ENCODE measurements at places on chromosomes 2 and 18.

DNA sequence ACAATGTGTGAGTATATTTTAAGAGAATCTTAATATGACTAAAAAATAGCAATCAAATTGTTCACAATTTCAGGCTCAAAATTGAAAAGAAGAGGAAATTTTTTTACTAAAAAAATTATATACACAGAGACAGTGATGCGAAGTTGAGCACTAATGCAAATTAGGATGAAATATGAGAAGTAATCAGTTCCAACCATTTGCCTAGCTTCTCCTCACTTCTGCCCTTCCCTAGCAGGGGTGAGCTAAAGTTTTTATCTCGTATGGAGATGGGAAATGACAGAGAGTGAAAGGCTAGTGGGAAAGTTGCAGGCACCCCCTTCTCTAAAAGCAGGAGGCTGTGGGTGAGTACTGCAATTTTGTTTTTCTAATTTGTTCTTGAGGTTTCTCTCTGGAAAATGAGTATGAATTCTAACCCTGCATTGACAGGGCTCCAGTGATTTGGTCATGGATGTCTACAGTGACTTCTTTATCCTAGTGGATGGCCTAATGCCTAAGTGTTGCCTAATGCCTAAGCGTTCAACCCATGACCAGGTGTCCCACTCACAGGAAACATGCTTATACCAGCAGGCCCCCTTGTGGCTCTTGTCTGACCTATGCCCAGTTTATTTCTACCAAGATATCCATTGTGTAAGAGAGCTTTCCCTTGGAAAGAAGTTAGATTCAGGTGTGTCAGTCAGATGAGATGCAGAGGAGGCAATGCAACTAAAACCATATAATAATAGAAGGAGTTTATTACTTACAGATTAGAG lies 78.0 kb upstream of the HNMT start:
- peak; percentile 11 for DNase-seq

DNA sequence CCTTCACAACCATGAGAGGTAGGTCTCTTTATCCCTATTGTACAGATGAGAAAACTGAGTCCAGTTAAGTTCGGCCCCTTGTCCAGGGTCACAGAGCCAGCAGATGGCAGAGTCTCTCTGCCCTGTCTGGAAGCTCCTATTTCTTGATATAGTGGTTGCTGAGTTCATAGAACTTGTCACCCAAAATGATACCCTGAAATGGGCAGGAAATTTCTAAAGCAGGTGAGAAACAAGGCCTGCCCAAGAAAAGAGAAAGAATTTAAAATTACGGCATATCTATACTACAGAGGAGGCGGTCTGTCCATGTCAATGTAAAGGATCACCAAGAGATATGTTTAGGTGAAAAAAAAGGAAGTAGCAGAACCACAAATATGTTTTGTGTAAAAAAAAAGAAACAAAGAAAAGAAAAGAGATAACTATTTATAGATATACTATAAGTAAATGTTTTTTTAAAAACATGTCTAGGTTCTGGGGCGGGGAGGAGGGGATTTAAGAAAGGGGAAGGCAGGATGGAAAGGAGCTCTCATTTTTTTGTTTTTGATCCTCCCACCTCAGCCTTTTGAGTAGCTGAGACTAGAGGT lies 39.8 kb downstream of the MYO7B start:
- peak; percentile 24 for DNase-seq

- DNase-seq: no peak
These were observed 24.8 kb downstream of the ATP9B start for GRCh38 chr18:79093986-79094385.

DNA sequence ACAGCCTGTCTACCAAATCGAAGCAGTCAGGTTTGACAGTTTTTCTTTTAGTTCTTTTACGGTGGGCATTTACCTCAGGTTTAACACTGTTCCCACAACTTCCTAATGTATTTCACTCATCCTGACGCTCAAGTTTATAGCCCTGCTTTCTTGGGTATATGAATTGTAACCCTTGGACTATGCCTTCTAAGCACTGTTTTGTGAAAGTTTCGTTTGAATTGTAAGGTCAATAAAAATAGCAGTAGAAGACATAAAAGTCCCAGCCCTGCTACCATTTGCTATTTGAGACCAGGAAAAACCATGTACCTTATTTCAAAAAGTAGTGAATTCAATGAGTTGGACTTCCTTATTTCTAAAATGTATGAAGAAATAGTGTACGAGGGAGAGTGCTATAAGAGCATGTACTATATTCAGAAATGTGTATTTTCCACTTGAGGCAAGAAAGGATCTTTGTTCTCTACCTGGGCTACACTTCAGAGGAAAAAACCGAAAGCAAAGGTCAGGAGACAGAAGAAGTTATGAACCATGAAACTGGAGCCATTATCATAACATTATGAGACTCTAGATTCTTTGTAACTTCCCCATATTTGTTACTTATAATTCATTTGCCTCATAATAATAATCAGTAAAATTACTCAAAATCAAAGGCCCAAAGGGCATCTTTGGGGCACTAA lies 1.9 kb upstream of the ZC3H15 start:
- peak; percentile 28 for DNase-seq

Data from NAMALWA (cell line).